ENCODE measurements at places on chromosomes 7 and 10. TPM values are rescaled to one million over a fixed set of nuclear protein-coding genes. Genes with fewer than 3 reads are reported as not detected.

Gene MNX1
- polyA plus RNA-seq, result not detected

Gene NAT16
- polyA plus RNA-seq, result 4.5 TPM

Gene MYPN
- not detected for polyA plus RNA-seq

Gene ZCWPW1
- polyA plus RNA-seq, result 6.8 TPM

Gene ERVW-1
- polyA plus RNA-seq, result not detected

Gene TCERG1L
- polyA plus RNA-seq, result not detected

Gene AGFG2
- 7.5 TPM for polyA plus RNA-seq

Gene COL13A1
- 4.9 TPM for polyA plus RNA-seq

Gene HEPACAM2
- 0.24 TPM for polyA plus RNA-seq

Gene RPP30
- 86.5 TPM for polyA plus RNA-seq

Gene PRKCQ
- polyA plus RNA-seq, result 0.26 TPM

Gene NEURL1
- 12.3 TPM for polyA plus RNA-seq

Gene NPY4R2
- not detected for polyA plus RNA-seq

Gene RNF133
- polyA plus RNA-seq, result not detected

Gene FOXP2
- polyA plus RNA-seq, result 51.3 TPM

Gene TRIM50
- not detected for polyA plus RNA-seq

Gene GLCCI1
- 37.2 TPM for polyA plus RNA-seq

Gene CDH23
- 8.7 TPM for polyA plus RNA-seq

Gene WEE2
- 0.34 TPM for polyA plus RNA-seq

Gene FBXW4
- polyA plus RNA-seq, result 7.7 TPM

Gene ZNF727
- not detected for polyA plus RNA-seq

Gene EMX2
- polyA plus RNA-seq, result 0.12 TPM

Gene CPED1
- not detected for polyA plus RNA-seq

Gene SSC4D
- not detected for polyA plus RNA-seq

Gene LEP
- polyA plus RNA-seq, result not detected

Gene CLEC5A
- not detected for polyA plus RNA-seq

Gene FFAR4
- not detected for polyA plus RNA-seq

Gene PILRB
- polyA plus RNA-seq, result 274 TPM

Gene SOSTDC1
- polyA plus RNA-seq, result 0.52 TPM

Gene HYAL4
- polyA plus RNA-seq, result 0.64 TPM

Gene SORCS1
- 27.0 TPM for polyA plus RNA-seq

Gene CALHM3
- polyA plus RNA-seq, result not detected

Gene OPN4
- polyA plus RNA-seq, result not detected

Gene HMX2
- polyA plus RNA-seq, result not detected

Gene LIPK
- polyA plus RNA-seq, result not detected

Gene EBLN1
- not detected for polyA plus RNA-seq

Gene NODAL
- 0.46 TPM for polyA plus RNA-seq

Gene CRCP
- polyA plus RNA-seq, result 65.9 TPM

Gene TBC1D12
- 27.9 TPM for polyA plus RNA-seq

Gene ZNF804B
- polyA plus RNA-seq, result 0.37 TPM

Gene PNLIPRP2
- polyA plus RNA-seq, result not detected

Gene ZNF680
- not detected for polyA plus RNA-seq

Gene DGKB
- polyA plus RNA-seq, result 0.76 TPM

Gene CFAP69
- 6.2 TPM for polyA plus RNA-seq

Gene PPP2R2D
- 71.7 TPM for polyA plus RNA-seq

Gene OR9A2
- polyA plus RNA-seq, result not detected

Gene SFTPA1
- polyA plus RNA-seq, result not detected

Gene PNLIP
- not detected for polyA plus RNA-seq

Gene FAM180A
- polyA plus RNA-seq, result not detected

Measured in neural cell (in vitro differentiated cells).